ENCODE measurements at places on chromosomes 16 and 17.

DNA sequence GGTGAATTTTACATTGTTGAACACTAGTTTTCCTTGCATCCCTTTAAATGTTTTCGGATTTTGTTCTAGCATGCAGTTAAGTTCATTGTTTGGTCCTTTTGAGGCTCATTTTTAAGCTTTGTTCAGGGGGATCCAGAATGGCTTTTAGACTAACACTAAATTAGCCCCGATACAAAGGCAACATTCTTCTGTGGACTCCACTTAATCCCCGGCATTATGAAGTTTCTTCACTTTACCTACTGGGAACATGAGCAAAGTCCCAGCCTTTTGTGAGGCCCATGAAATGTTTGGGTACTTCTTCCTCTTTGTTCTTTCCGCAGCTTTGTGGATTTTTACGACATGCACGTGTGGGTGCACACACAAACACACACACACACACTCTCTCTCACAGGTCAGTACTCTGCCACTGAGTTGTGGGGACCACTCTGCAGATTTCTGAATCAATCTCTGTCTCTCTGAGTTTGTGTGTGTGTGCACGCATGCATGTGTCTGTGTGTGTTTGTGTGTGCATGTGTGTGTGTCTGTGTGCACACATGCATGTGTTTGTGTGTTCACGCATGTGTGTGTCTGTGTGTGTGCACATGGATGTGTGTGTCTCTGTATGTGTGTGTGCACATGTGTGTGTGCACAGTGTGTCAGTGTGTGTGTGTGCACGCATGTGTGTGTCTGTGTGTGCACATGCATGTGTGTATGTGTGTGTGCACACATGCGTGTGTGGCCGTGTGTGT, 240.4 kb upstream of the TNRC6C start:
- DNase-seq, result no peak

GRCh38 chr17:15909481-15909991, 35.4 kb upstream of the ADORA2B start:
- DNase-seq, result no peak

DNA sequence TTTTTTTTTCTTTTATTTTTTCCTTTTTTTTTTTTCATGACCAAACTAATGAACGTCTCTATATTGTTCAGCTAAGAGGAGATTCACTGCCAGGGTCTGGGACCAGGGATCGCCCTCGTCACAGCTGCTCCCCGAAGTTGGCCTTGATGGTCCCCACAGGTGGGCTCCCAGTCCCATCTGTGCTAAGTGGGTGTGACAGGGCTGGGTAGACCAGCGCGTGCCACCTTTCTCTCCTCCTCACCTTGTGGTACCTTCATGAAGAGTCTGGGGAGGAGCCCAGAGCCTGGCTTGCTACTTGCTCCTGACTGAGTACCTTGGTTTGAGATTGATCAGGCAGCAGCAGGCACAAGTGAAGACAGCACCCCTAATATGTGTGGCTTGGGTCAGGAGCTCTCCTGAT, 6.5 kb upstream of the FOXF1 start:
- DNase-seq, result no peak

DNA sequence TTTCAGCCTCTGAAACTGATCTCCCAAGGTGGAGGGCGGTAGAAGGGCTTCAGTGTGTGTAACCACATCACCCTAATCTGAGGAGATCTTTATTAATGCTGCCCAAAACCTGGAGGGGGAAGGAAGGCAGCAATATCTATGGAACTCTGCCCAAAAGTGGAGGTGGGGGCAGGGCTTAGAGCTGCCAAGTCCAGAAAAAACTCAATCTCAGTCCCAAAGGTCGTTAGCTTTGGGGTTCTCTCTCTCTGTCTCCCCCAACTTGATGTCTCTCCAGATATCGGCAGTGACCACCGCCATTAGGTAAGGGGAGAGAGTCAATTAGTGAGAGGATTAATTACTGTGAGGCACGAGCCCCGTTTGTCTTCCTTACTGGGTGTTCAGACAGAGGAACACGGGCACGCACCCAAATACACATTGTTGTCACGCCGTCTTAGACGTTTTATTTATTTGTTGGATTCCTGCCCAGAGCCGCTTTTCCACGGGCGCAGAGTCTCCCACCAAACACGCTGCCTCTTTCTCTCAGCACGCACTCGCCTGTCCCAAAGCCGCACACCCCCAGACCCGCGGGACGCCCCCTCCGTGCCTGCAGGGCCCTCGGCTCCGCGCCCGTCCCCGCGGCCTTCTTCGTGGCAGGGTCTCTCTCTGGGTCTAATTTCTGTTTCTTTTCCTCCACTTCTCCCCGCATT, 5.4 kb upstream of the LHX1 start:
- DNase-seq, result peak; percentile 21

GRCh38 chr16:50457979-50458491, 89.2 kb upstream of the BRD7 start:
- no peak for DNase-seq

DNA sequence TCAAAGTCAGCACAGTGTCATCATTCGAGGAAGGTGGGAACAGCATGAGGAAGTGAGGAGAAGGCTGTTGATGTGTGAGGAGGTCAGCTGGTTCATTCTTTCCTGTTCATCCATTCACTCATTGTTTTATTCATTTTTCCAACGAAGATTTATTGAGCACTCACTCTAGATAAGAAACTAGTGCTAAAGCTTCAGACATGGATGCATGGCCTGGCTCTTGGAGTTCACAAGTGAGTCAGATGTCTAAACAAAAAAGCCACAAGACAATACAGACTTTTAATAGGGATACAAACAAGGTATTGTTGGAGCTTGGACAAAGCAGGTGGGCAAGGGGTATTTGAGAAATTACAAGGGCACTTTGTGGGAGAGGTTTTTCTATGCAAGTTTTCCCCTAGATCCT, 31.3 kb upstream of the MPHOSPH6 start:
- DNase-seq, result no peak

- DNase-seq, result no peak
Measured at GRCh38 chr16:72537664-72538063, 365.7 kb upstream of the PMFBP1 start.

DNA sequence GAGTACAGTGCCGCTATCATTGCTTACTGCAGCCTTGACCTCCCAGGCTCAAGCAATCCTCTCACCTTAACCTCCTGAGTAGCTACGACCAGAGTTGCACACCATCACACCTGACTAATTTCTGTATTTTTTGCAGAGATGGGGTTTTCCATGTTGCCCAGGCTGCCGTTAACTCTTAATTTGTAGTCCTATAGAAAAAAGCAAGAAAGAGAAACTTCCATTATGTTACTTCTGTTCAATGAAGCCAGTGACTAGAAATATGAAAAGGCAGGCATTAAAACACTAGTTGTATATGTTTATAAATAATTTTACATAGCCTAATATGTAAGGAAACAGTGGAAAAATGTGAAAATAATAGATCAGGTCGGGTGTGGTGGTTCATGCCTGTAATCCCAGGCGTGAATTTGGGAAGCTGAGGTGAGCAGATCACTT, 9.7 kb downstream of the RAD51C start:
- DNase-seq, result no peak

DNA sequence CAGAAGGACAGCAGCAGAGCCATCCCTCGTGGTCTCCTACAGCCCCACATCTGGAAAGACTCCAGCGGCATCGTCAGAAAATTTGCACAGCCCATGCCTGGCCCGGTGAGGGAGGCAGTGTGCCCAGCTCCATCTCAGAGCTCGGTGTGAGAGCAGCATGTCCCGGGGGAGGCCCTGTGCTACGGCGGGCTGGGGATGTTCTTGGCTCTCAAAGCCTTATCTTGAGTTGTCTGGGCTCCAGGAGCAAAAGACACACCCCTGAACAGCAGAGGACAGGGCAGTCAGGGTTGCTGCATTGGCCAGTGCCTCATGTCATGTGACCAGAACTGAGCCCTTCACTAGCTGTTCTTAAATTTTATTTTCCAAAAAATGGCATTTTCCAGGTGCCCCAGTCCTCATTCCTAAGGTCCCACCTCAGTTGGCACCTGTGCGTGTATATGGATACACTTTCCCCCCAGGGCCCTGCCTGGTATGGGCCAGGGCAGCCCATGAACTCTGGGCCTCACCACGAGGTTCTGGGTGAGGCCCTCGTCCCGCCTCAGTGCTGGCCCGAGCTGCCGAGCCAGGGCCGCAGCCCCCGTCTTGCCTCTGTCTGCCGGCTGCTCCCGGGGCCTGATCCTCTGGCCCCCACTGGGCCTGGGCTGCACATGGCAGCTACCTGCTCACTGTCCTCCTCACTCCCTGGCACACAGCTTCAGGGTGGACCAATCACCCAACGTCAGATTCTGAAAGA, 3.0 kb downstream of the NUDT16L1 start:
- no peak for DNase-seq

GRCh38 chr17:28878158-28878910, 19.2 kb downstream of the FLOT2 start:
- no peak for DNase-seq

DNA sequence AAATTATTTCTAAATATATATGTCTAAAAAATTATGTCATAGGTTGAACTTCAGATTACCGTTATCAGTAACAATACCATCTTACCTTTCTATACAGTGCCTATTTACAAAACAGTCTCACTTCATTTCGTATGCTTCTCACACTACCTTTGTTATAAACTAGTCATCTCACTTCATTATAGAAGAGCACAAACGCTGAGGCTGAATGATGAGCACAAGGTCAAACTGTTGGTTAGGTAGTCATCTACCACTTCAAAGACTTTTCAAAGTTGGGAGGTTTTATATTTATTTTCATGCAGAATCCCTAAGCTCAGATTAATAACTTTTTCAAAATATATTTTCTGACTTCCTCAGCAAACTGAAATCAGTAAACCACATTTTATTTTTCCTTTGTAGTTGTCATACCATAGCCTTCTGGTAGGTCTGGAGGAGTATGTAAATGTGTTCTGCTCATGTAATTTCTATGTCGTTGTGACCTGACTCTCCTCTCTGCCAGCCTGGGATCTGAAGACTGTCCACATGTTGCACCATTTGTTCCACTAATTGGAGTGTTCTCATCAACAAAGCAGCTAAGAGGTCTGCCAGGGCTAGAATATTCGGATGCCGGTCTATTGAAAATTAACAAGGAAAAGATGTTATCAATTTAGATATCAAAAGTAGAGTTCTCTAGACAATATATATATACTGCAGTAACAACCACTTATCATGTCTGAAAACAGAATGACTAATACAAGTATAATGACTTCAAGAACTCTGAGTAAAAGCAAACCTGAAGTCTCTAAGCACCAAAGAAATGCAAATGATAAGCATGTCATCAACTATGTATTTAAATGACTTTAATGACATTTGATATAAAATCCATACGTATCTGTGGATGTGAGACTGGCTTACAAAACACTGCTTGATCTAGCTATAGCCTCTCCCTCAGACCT, 73.9 kb downstream of the CEP95 start:
- no peak for DNase-seq

- peak; percentile 38 for DNase-seq
Measured at GRCh38 chr17:41417576-41418015, 6.8 kb downstream of the KRT37 start.

- DNase-seq, result no peak
Measured at GRCh38 chr16:27828671-27829070, 234.8 kb downstream of the GSG1L start.

- no peak for DNase-seq
Measured at GRCh38 chr16:85288869-85289660, 176.8 kb upstream of the CIBAR2 start.

DNA sequence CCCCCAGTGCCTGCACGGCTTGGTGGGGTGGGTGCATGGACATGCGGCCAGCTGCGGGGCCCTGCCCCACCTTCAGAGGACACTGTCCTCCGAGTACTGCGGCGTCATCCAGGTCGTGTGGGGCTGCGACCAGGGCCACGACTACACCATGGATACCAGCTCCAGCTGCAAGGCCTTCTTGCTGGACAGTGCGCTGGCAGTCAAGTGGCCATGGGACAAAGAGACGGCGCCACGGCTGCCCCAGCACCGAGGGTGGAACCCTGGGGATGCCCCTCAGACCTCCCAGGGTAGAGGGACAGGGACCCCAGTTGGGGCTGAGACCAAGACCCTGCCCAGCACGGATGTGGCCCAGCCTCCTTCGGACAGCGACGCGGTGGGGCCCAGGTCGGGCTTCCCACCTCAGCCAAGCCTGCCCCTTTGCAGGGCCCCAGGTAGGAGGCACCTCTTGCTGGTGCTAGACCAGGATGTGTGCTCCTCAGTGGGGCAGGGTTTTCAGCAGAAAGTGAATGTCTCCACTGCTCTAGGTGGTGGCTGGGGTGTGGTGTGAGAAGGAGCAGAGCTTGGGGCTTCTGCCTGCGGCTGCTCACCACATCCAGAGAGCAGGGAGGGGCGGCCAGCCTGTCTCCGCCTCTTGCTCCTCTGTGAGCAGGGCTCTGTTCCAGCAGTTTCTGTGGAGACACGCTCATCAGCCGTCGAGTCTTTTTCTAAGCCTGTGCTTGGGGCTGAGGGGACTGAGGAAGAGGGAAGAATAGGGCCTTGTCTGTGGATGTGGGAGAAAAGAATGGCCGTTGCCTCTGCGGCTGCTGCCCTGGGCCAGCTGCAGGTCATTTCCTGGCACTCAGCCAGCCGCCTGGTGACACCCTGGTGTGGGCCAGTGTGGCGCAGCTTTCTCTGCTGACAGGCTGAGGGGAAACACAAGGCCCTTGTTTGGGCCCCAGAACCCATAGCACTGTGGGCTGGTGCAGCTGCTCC, 2.2 kb downstream of the ZNF276 start:
- no peak for DNase-seq

DNA sequence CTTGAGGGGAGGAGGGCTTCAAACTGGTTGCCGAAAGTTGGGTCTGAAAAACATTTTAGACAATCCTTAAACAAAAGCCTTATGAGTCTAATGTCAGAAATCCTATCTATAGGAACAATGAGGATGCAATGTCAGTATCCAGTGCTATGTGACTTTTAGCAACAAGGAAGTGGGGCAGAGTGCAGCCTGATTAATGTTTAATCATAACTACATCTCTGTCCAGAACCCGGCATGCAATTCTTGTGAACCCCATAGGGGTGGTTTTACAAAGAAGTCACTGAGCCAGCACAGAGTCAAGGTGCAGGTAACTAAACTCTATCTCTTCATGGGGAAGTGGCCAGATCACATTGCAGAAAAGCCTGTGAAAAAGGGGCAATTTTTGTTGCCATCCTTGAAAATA, 267.5 kb downstream of the HS3ST4 start:
- no peak for DNase-seq

- no peak for DNase-seq
Measured at GRCh38 chr17:39156491-39156890, 5.1 kb upstream of the PLXDC1 start.

All from NCI-H774 (cell line).